Lung (tissue), 17 donors: ENCODE measurements at places on chromosomes 12 and 14.

GRCh38 chr12:10457760-10458159 is 4.6 kb upstream of the KLRC1 start:
- H3K36me3 ChIP-seq = no peaks in the 10 kb centered on the region
- no peak overlapping the region for H3K27ac ChIP-seq
- H3K4me1 ChIP-seq = no peaks in the 10 kb centered on the region
- no peak for DNase-seq
- H3K4me3 ChIP-seq = no peak overlapping the region

DNA sequence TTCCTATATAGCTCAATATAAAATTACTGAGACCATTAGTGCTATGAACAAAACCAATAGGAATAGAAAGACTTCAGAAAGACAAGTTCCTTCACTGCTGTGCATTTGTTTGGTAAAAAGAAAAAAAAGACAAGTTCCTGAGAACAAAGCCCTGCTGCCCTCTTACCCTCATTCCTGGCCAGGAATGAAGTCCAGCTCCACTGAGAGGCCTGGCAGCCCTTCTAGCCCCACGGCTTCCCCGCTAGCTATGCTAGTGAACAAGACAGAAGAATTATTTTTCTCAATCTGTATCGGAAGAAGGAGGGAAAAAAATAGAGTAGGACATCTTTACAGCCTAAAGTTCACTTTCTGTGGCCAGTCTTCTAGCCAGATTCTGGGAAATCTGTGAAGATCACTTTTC is 1.6 kb downstream of the MFAP5 start:
- no peaks in the 10 kb centered on the region for H3K27me3 ChIP-seq
- H3K27ac ChIP-seq = no peak overlapping the region
- no peak overlapping the region for H3K4me3 ChIP-seq
- H3K4me1 ChIP-seq = no peaks in the 10 kb centered on the region
- H3K36me3 ChIP-seq = no peaks in the 10 kb centered on the region

GRCh38 chr14:100566119-100566518 is 21.1 kb downstream of the BEGAIN start:
- no peak overlapping the region for H3K4me3 ChIP-seq
- DNase-seq = no peak
- H3K27ac ChIP-seq = no peak overlapping the region
- no peaks in the 10 kb centered on the region for H3K36me3 ChIP-seq
- peaks cover 14% of the 10 kb centered on the region for H3K27me3 ChIP-seq

- no peak overlapping the region for H3K27ac ChIP-seq
- DNase-seq = peak; percentile 43
Observed at GRCh38 chr12:72869024-72869423, 596.9 kb downstream of the TRHDE start.

DNA sequence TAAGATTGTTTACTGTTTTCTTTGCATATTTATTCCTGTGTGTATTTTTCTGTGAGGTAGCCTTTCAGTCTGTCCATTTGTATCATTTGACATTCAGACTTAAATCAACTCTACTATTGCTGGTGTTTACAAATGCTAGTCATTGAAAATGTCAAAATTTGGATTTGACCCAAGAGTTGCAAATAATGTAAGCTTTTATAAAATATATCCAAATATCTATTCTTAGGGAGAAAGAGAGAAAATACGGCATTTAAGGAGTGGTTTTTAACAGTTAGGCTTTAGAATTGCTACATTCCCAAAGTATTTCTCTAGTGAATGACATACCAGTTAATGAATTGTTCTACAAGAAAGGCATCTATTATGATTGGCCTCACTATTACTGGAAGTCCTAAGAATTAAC is 37.9 kb downstream of the FRS2 start:
- DNase-seq = no peak
- H3K4me1 ChIP-seq = peaks cover 3% of the 10 kb centered on the region
- H3K27ac ChIP-seq = no peak overlapping the region
- H3K27me3 ChIP-seq = no peaks in the 10 kb centered on the region
- no peaks in the 10 kb centered on the region for H3K36me3 ChIP-seq
- no peak overlapping the region for H3K4me3 ChIP-seq

DNA sequence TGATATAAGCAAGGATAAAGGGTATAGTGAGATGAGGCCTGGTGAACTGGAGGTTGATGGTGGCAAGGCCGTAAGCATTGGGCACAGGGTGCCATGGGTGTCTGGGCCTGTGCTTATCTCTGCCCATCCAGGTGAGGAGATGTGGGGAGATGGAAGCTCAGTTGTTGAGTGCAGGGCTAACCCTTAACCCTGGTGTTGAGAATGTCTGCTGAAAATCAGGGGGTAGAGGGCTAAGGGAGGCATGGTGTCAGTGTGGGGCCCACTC is 86.1 kb downstream of the SYNE2 start:
- H3K36me3 ChIP-seq = peaks cover 3% of the 10 kb centered on the region
- no peak overlapping the region for H3K27ac ChIP-seq
- H3K27me3 ChIP-seq = no peaks in the 10 kb centered on the region
- H3K4me3 ChIP-seq = no peak overlapping the region
- DNase-seq = no peak
- no peaks in the 10 kb centered on the region for H3K4me1 ChIP-seq

DNA sequence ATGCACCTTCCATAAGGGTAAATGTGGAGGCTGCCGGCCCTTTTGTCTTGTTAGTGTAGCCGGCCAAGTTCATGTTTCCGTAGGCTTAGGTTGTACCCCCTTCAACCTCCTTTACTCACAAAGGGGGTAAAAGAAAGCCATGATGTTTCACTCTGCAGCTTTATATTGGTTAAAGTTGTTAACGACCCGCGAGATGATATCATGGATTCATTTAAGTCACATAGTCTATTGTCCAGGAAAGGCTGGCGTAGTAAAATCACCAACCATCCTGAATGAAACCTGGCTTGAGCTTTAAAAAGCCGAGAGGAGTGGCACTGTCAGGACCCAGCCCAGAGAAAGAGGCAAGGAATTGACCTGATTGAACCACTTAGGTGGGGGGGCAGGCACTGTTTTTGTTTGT is 1.3 kb downstream of the UNG start:
- no peaks in the 10 kb centered on the region for H3K4me1 ChIP-seq
- H3K27ac ChIP-seq = peak overlapping the region; percentile 87
- peaks cover 15% of the 10 kb centered on the region for H3K36me3 ChIP-seq

DNA sequence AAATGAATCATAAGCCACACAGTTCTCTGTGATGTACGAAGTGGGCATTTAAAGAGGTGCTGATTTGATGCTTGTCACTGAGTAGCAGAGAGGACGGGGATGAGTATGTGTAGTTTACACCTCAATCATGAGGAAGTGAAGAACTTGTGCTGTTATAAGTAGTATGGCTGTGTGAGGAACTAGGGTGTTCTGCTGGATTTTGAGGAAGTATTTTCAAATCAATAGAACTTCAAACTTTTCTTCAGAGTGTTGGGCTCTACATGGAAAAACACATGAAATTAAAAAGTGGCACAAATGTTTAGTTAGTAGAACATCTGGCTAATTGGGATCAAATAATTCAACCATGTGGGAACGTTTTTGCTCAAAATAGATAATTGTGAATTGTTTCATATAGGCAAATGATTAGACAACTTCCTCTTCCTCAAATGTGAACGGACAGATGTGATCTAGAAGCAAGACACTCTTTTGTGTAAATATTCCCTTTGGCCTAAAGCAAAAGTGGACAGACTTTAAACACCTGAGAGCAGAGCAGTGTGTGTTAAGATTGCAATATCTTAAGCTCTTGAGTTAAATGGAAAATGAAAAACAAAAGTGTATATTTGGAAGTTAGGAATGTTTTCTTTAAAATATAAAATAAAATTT is 168.5 kb downstream of the NAV3 start:
- no peaks in the 10 kb centered on the region for H3K4me1 ChIP-seq
- H3K27me3 ChIP-seq = no peaks in the 10 kb centered on the region
- H3K27ac ChIP-seq = no peak overlapping the region

- peaks cover 6% of the 10 kb centered on the region for H3K4me1 ChIP-seq
- peaks cover 22% of the 10 kb centered on the region for H3K27me3 ChIP-seq
- no peak for DNase-seq
- no peaks in the 10 kb centered on the region for H3K36me3 ChIP-seq
Observed at GRCh38 chr14:60722107-60722356, 2.1 kb downstream of the SIX4 start.

DNA sequence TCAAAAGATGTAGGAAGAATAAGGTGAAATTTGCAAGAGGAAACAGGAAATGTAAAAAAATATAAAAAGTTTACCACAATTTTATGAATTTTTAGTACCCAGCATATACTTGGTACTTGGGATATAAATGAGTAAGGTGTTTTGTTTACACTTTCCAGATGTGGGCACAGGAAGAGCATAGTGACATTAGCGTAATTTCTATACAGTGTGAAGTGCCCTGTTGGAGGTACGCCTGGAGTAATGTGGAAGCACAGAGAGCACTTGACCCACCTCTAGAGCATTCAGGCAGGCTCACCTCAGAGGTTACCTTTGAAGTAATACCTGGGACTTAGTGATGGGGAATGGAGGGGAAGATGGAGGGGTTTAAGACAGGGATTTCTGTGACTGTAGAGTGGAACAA is 89.5 kb downstream of the AEBP2 start:
- H3K36me3 ChIP-seq = no peaks in the 10 kb centered on the region
- no peaks in the 10 kb centered on the region for H3K27me3 ChIP-seq
- no peak overlapping the region for H3K4me3 ChIP-seq
- H3K4me1 ChIP-seq = peaks cover 1% of the 10 kb centered on the region
- DNase-seq = no peak
- no peak overlapping the region for H3K27ac ChIP-seq

GRCh38 chr14:100835548-100836310 is 9.8 kb downstream of the MEG3 start:
- no peak overlapping the region for H3K27ac ChIP-seq
- H3K4me3 ChIP-seq = no peak overlapping the region
- no peaks in the 10 kb centered on the region for H3K36me3 ChIP-seq
- no peak for DNase-seq
- peaks cover 17% of the 10 kb centered on the region for H3K4me1 ChIP-seq
- H3K27me3 ChIP-seq = peaks cover 14% of the 10 kb centered on the region

GRCh38 chr14:103126873-103127304 is 3.6 kb downstream of the TNFAIP2 start:
- DNase-seq = peak; percentile 81
- no peak overlapping the region for H3K27ac ChIP-seq
- H3K27me3 ChIP-seq = no peaks in the 10 kb centered on the region
- no peak overlapping the region for H3K4me3 ChIP-seq
- H3K36me3 ChIP-seq = peaks cover 25% of the 10 kb centered on the region
- peaks cover 37% of the 10 kb centered on the region for H3K4me1 ChIP-seq

DNA sequence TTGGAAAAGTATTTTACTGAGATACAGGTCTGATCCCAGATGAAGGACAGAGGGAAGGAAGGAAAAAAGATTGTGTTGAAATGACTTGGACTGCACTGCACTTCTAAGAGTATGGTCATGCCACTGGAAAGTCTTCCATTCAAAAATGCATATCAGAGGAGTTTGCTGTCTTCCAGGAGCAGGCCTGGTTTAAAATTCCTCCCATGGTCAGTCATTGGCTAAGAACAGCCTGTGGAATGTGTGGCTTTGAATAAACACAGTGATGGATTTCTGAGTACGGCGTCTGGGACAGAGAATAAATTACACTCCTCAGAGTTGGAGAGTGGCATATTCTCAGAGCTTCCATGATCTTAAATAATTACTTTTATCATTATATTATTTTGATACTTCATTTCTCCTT is 245.8 kb upstream of the PDZRN4 start:
- DNase-seq = no peak
- no peaks in the 10 kb centered on the region for H3K27me3 ChIP-seq
- H3K4me3 ChIP-seq = no peak overlapping the region
- H3K36me3 ChIP-seq = no peaks in the 10 kb centered on the region
- no peak overlapping the region for H3K27ac ChIP-seq

GRCh38 chr14:73634011-73634833 is 10.6 kb upstream of the DNAL1 start:
- peak overlapping the region; percentile 14 for H3K27ac ChIP-seq
- no peaks in the 10 kb centered on the region for H3K27me3 ChIP-seq
- H3K4me1 ChIP-seq = no peaks in the 10 kb centered on the region
- peak overlapping the region; percentile 27 for H3K4me3 ChIP-seq
- no peaks in the 10 kb centered on the region for H3K36me3 ChIP-seq
- peak; percentile 23 for DNase-seq

GRCh38 chr12:28135801-28136439 is 54.3 kb upstream of the CCDC91 start:
- H3K36me3 ChIP-seq = no peaks in the 10 kb centered on the region
- H3K27ac ChIP-seq = no peak overlapping the region
- no peak for DNase-seq
- H3K4me1 ChIP-seq = no peaks in the 10 kb centered on the region
- no peak overlapping the region for H3K4me3 ChIP-seq
- no peaks in the 10 kb centered on the region for H3K27me3 ChIP-seq

DNA sequence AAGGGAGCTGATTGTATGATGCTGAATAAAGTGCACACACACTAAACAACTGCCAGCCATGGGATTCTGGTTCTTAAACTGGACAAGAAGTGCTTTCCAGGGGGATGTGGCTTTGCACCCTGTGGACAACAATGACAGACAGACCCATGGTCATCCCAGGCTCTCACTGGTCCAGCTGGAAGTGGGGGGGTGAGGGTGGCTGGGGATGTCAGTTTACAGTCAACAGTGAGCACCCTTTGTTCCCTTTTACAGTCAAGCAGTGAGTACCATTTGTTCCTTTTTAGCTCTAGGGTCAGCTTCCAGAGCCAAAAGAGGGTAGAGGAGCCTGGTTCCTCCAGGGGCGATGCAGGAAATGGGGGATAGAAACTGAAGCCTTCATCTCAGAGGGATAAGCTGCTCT is 100.7 kb downstream of the SMOC1 start:
- H3K27me3 ChIP-seq = no peaks in the 10 kb centered on the region
- H3K4me3 ChIP-seq = no peak overlapping the region
- H3K4me1 ChIP-seq = no peaks in the 10 kb centered on the region
- no peaks in the 10 kb centered on the region for H3K36me3 ChIP-seq

GRCh38 chr14:61836184-61836583 is 74.0 kb downstream of the SNAPC1 start:
- H3K4me1 ChIP-seq = peaks cover 8% of the 10 kb centered on the region
- no peaks in the 10 kb centered on the region for H3K27me3 ChIP-seq
- no peak for DNase-seq
- H3K4me3 ChIP-seq = no peak overlapping the region
- no peak overlapping the region for H3K27ac ChIP-seq

GRCh38 chr12:2268471-2269286 is 215.9 kb downstream of the CACNA1C start:
- no peaks in the 10 kb centered on the region for H3K36me3 ChIP-seq
- no peak overlapping the region for H3K4me3 ChIP-seq
- peak overlapping the region; percentile 34 for H3K27ac ChIP-seq
- no peak for DNase-seq

GRCh38 chr12:29795715-29796114 is 12.0 kb upstream of the TMTC1 start:
- H3K27ac ChIP-seq = no peak overlapping the region
- H3K36me3 ChIP-seq = no peaks in the 10 kb centered on the region
- H3K4me3 ChIP-seq = no peak overlapping the region
- DNase-seq = no peak
- no peaks in the 10 kb centered on the region for H3K4me1 ChIP-seq

GRCh38 chr14:89418976-89419375 is 1.9 kb upstream of the FOXN3 start:
- H3K4me1 ChIP-seq = peaks cover 21% of the 10 kb centered on the region
- no peaks in the 10 kb centered on the region for H3K36me3 ChIP-seq
- H3K27me3 ChIP-seq = no peaks in the 10 kb centered on the region
- no peak for DNase-seq
- no peak overlapping the region for H3K4me3 ChIP-seq
- peak overlapping the region; percentile 18 for H3K27ac ChIP-seq
